ENCODE measurements at places on chromosomes 7 and 10. TPM values are rescaled to one million over a fixed set of nuclear protein-coding genes. Genes with fewer than 3 reads are reported as not detected.

RTKN2 gene
- total RNA-seq, result 4.0 TPM

SORBS1 gene
- total RNA-seq, result 0.38 TPM

SPDYE2 gene
- not detected for total RNA-seq

LRRC18 gene
- total RNA-seq, result not detected

SPDYE17 gene
- not detected for total RNA-seq

RADIL gene
- 0.08 TPM for total RNA-seq

NUTM2E gene
- total RNA-seq, result 0.13 TPM

CNPY1 gene
- total RNA-seq, result not detected

TAS2R60 gene
- total RNA-seq, result not detected
